ENCODE measurements at places on chromosomes 2 and 18.

GRCh38 chr18:12458771-12459170, 51.0 kb downstream of the PRELID3A start:
- no peak for DNase-seq

- DNase-seq, result no peak
Observed at GRCh38 chr2:155830351-155830750, 502.2 kb downstream of the NR4A2 start.

DNA sequence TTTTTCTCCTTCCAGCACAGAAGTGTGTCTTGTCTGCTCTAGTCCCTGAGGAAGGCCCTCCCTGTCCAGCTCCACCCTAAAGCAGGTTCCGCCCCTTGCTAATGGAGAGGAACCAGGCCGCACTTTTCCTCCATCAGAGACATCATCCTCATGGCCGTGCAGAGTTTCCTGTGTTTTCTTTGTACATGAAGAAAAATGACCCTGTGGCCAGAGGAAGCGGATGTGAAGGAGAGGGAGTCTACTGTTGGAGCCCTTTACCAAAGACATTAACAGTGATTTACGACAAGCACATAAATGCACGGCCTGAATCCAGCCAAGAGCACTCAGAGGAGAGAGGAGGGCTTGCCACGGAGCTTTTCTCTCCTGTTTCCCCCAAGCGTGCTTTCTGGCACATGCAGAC, 109.5 kb downstream of the RNF144A start:
- DNase-seq, result no peak

- DNase-seq, result peak; percentile 11
Observed at GRCh38 chr18:58902961-58903360, 38.3 kb downstream of the ZNF532 start.

- peak; percentile 86 for DNase-seq
Observed at GRCh38 chr18:26548415-26549262, at the start of gene KCTD1. Gene KCTD1 (minus strand): TSS chr18:26548553. CDS start chr18:26548536, 17 bp downstream.
